Fibroblast of skin of abdomen (primary cell): ENCODE measurements at places on chromosomes 2 and 18.

- no peak for DNase-seq
These were observed 26.1 kb upstream of the AAK1 start for GRCh38 chr2:69669666-69670065.

- DNase-seq, result no peak
These were observed 358.4 kb upstream of the NRP2 start for GRCh38 chr2:205323929-205324328.

DNA sequence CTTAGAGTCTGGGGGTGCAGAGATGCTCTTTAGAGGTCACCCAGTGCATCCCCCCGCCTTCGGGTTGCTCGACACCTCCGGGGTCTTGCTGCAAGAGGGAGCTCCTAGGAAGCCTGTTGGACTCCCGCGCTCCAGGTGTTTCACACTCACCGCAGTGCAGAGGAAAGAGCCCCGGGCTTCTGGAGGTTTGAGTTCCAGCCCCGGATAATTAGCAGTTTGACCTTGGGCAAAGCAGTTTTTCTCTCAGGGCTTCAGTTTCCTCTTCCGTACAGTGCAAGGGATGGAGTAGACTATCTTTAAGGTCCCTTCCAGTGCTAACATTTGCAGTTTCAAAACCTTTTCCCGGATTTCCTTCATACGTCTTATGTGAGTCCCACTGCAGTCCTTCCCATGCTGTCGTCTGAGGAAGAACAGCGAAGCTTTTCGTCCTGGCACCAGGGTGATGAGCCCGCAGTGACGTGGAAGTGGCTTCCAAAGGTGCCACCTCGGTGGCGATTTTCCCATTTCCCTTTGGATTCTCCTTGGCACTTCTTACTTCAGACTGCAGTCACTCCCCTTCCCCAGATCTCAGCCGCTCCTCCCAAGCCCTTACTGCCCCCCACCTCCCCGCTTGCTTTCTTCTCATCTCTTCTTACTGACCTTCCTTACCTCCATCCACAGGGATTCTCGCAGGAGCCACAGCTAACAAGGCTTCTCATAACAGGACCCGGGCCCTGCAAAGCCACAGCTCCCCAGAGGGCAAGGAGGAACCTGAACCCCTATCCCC lies 585 bp downstream of the PNKD start:
- no peak for DNase-seq

DNA sequence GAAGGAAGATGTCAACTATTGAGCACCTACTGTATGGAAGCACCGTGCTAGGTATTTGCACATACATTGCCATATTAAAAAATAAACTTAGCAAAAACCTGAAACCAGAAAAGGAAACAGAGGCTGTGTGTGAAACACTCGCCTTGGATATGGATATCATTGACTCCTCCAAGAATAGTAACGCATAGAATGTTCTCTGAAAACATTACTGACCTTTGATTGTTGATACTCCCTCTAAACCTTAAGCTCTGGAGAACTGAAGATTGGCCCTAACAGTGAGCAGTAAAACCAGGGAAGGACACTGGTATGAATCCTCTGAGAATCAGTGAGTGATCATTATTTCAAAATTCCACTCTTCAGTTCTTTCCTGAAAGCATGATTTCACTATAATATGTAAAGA lies 236.8 kb downstream of the CDH20 start:
- no peak for DNase-seq

DNA sequence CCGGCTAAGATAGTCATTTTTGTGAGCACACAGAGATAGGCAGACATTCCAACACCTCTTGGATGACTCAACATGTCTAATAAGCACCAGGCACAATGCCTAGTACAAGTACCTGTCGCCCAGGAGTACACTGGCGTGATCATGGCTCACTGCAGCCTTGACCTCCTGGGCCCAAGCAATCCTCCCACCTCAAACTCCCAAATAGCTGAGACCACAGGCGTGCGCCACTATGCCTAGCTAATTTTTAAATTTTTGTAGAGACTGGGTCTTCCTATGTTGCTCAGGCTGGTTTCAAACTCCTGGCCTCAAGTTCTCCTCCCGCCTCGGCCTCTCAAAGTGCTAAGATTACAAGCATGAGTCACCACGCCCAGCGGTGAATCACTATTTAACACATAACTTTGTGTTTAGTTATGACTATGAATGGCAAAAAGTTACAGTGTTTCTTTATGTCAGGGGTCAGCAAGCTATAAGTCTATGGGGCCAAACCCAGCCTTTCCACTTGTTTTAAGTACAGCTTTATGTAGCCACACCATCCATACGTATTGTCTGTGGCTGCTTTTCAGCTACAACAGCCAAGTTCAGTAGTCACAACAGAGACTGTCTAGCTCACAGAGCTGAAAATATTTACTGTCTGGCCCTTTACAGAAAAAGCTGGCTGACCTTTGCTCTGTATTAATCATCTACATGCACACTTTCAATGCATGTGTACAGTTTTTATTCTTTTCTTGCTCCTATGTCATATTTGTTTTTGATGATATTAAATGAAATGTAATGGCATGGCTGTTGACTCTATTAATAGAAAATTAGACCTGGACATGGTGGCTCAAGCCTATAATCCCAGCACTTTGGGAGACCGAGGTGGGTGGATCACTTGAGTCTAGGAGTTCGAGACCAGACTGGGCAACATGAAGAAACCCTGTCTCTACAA lies 18.7 kb downstream of the ORC2 start:
- peak; percentile 90 for DNase-seq

- DNase-seq, result no peak
These were observed 13.6 kb downstream of the MRO start for GRCh38 chr18:50806208-50806616.

DNA sequence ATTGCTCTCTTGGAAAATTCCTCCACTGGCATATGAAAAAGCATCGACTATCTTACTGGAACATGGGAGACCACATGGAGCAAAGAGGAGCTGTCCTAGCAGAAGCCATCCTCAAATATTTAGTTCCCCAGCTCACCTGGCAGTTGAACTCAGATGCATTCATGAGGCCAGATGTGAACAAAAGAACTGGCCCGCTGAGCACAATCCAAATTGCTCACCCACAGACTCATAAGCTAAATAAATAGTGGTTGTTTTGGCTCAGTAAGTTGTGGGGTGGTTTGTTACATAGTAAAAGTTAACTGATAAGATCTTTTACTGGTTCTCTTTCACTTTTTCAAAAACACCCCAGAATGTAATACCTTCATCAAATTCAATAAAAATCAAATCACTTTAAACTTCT lies 108.6 kb upstream of the CWC22 start:
- no peak for DNase-seq

GRCh38 chr2:174588463-174588862 lies 9.1 kb downstream of the WIPF1 start:
- DNase-seq, result no peak

GRCh38 chr2:34875091-34875745 lies 1276.1 kb upstream of the FAM98A start:
- DNase-seq, result no peak

DNA sequence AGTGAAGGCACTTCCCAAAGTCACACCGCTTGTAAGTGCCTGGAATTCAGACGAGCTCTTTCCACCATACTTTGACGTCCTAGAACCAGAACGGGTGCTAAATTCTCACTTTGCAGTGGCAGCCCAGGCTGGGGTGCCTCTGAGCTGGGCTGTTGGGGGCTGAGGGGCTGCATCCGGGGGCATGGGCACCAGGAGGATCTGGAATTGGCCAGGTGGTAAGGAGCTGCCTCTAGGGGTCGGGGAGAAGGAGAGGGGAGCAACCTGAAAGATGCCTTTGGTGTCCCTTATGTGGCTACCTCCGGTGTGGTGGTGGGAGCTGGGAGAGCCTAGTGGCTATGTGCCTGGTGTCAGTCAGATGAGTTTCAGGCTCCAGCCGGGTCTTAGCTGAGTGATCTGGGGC lies 7.1 kb downstream of the ATOH8 start:
- DNase-seq, result no peak

GRCh38 chr2:218889937-218890336 lies 9.3 kb downstream of the WNT10A start:
- no peak for DNase-seq

DNA sequence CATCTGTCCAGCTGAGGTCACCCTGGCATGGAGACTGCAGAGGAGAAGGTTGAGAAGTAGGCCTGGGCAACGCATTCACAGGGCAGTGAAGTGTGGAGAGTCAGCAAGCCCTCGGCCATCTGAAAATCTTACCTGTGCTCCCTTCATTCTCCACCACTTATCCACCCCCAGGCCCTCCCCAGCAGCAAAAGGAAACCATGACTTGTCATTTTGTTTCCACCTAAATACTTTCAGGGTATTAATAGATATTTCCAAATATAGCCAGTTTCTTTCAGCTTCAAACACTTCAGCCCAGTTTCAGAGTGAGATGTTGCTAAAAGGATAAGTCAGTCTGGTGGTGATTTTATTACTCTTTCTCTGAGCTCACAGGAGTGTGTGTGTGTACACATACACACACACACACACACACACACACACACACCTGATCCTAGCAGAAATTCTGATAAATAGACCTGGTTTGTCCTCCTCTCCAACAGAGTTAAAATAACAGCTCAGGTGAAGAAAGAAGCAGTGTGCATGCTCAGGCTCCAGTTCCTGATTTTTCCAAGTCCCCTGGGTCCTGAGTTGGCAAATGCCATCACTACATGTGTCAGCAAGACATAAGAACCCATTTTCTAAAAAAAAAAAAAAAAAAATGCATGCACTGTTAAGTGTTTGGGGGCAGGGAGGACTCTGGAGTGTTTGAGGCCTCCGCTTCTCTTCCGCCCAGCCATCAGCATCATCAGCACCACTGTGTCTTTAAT lies 82.8 kb downstream of the LOXHD1 start:
- no peak for DNase-seq

GRCh38 chr2:189836644-189837043 lies 52.4 kb downstream of the PMS1 start:
- DNase-seq, result peak; percentile 88

DNA sequence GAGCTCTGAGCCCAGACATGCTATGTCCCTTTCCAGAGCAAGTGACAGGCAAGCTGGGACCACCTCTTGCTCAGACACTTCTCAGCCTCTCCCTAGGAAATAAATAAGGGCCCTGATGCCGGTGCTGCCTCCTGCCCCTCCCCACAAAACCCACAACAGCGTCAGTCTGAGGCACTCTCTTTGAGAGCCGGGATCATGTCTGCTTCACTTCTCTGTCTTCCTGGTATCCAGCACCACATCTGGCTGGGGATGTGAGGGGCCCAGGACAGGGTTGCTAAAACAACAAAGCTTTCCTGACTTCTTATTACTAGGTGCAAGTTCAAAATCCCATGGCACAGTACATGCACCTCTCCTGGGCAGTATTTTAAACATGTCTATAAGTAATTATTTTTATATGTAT lies 103.9 kb upstream of the GLI2 start:
- DNase-seq, result peak; percentile 30

GRCh38 chr2:86543335-86543734 lies 19.9 kb downstream of the CHMP3 start:
- DNase-seq, result no peak

DNA sequence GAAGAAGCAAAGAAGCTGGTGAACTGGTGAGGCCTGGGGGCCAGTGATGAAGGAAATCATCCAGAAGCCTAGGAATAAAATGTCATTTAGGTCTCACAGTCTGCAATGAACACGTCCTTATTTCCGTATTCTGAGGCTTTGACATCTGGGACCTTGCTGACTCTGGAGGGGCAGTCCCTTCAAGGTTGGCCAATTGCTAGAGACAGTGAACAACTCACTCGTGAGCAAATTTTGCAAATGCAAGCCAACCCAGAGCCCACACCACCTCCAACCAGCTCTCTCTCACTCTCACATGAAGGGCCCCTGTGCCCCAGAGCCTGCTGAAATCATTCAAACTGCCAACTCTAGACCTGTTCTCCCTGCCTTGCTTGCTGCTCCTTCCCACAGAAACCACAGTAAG lies 279.1 kb upstream of the LYPD1 start:
- DNase-seq, result no peak

DNA sequence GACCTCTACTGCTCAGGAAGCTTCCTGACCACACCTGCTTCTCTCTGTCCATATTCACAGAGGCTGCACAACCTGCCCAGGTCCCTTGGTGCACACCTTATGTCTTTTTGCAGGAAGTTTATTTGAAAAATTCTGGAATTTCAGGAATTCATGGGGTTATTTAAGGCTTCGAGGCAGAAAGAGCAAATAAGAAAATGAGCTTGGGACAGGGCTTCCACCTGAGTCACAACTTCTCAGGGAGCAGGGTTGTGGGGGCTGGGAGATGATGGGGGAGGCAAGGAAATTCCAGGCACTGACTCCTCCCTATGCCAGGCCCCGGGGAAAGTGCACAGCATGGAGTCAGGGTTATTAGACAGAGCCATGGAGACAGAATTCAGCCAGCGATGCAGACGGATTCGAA lies 57.7 kb downstream of the INHBB start:
- no peak for DNase-seq

- no peak for DNase-seq
These were observed 14.7 kb upstream of the FAM237A start for GRCh38 chr2:206627632-206628031.

GRCh38 chr2:144715992-144716391 lies 196.1 kb upstream of the ZEB2 start:
- no peak for DNase-seq

DNA sequence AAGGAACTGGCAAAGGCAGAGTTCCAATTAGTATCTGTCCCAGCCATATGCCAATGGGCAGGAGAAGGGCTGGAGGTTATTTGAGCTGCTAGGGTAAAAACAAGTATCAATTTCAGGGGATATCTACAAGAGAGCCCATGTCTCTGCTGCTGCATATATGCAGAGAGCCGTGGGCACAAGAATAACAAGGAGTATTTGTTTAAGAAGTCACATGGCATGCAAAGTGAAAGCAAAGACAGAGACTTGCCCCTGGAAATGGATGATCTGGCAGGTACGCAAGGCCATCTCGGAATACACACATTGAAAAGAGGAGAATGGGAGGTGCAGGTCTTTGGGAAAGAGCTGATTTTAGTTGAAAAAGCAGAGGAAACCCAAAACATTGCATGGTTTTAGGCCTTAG lies 170.6 kb downstream of the EVA1A start:
- no peak for DNase-seq

DNA sequence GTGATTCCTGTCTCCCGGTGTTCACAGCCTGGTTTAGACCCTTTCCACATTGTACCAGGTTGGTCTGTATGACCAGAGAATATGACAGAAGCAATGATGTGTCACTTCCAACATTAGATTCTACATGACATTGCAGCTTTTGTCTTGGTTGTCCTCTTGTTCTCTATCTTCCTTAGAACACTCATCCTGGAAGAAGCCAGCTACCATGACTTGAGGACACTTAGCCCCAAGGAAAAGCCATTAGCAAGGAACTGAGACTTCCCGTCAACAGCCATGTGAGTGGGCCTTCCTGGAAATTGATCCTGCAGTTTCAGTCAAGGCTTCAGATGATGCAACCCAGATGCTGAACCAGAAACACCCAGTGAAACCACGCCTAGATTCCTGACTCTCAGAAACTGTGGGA lies 143.3 kb downstream of the MREG start:
- DNase-seq, result peak; percentile 90

GRCh38 chr2:76120176-76120575 lies 409.5 kb upstream of the GCFC2 start:
- DNase-seq, result no peak

- no peak for DNase-seq
These were observed 1232.3 kb upstream of the SLC39A10 start for GRCh38 chr2:194424683-194425209.

GRCh38 chr18:74148543-74149070 lies 284 bp downstream of the TIMM21 start:
- no peak for DNase-seq
